Occipital lobe (tissue), 3 donors: ENCODE measurements at places on chromosomes 13 and 19.

DNA sequence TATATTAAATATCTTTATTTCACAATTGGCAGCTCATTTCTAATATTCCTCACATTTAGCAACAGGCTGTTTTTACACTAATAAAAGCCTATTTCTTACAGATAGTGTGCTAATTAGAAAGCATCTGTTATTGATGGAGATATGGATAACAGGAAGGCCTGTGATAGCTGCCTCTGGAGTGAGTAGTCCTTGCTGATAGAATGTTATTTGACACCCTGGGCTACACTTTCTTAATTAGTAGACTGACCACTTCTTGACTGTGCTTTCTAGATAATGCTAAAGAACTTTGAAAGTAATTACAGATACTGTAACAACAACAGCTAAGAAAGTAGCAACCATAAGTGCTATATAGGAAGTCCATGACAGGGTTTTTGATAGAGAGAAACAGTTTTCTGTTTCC, 554.3 kb downstream of the DIAPH3 start:
- DNase-seq: no peak

- no peak for DNase-seq
Measured at GRCh38 chr13:57739543-57740190, 108.1 kb downstream of the PCDH17 start.

GRCh38 chr13:66367356-66367755, 862.8 kb downstream of the PCDH9 start:
- DNase-seq: no peak

GRCh38 chr19:50418176-50419021, at the start of gene SPIB:
Gene SPIB (plus strand): TSS chr19:50418938. CDS start chr19:50418963, 25 bp downstream.
- no peak for DNase-seq

GRCh38 chr13:45367358-45367757, 26.4 kb upstream of the TPT1 start:
- DNase-seq: no peak

DNA sequence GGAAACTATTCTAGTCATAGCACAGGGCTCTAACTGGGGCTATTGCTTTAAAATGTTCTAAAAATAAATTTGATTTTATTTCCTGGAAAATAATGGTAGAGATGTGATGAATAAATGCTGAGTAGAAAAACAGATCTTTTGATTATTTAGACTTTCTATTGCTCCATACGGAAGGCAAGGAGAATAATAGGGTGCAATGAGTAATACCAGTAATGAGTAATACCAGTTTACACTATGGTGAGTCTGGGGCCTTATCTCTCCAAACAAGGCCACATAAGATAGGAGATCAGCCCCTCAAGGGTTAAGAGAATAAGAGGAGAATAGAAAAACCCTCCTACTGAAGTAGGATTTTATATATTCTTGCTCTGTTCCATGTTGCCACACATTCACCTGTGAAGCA, 390.4 kb downstream of the KLF5 start:
- no peak for DNase-seq

DNA sequence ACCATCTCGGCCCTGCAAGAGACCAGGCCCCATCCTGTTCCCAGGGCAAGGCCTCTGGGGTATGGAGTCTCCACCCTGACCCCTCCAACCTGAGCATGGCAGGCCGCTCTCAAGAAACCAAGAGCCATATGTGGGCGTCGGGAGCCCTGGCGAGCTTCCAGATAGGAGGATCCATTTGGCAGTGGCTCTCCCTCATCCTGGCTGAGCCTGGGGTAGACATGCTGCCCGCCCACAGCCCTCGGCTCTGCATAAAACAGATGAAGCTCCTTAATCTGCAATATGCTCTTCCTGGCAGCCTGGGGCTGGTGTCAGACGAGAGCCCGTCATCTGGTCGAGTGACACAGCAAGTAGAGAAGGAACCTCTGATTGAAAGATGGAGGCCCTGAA, 6.1 kb downstream of the ATP13A1 start:
- DNase-seq: peak; percentile 61

DNA sequence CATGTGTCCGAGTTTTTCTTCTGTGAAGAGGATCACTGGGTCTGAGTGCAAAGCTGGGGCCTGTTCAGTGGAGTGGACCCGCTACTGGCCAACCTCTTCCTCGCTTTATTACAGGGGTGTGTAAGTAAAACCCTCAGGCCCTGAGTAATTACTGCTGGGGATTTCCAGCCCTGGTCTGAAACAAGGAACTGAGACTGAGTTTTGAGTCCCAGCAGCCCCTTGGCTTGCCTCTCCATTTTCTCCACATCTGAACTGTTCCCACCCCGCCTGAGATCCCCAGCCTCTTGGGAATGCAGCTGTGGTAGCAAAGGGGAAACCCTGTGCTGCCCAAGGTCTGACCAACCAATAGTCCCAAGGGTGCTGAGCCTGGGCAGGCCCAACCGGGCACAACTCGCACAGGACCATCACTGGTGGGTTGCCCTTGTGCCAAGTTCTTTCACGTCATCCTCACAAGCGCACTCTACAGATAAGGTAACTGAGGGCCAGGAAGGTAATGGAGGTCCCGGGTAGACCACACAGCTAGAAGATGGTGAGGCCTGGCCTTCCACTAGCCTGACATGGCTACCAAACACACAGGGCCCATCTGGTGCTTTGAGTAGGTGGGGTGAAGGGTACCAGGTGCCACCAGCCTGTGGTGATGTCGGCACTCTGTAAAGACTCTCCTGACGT, 13.7 kb upstream of the SLC35E1 start:
- no peak for DNase-seq
